ENCODE measurements at places on chromosomes 5 and 9.

DNA sequence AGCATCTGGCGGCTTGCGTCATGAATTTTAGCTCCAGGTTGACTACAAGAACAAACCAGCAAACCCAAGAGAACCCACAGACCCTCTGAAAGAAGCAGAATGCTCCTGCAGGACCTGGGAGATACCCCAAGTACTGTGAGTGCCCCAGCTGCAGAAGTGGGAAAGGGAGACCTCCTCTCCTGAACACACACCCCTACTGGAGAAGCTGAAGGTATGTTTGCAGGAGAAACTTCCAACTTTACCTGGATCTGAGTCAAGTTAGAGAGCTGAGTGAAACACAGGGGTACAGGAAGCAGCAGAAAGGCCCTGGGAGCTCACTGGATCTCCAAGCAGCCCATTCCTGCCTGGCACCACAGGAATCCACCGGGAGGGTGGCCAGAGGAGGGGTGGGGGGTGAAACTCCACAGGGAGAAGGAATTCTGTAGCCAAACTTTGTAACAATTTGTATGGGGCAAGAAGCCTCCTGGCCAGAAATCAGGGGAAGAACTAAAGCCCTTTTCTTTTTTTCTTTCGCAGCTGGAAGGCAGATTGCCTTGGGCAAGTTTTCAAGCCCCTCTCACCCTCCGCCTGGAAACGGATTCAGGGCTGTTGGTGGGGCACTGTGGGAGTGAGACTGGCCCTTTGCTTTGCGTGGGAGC, 576.2 kb downstream of the BNC2 start:
- DNase-seq = no peak

GRCh38 chr5:50647726-50648125, 18.7 kb upstream of the PARP8 start:
- DNase-seq = no peak

DNA sequence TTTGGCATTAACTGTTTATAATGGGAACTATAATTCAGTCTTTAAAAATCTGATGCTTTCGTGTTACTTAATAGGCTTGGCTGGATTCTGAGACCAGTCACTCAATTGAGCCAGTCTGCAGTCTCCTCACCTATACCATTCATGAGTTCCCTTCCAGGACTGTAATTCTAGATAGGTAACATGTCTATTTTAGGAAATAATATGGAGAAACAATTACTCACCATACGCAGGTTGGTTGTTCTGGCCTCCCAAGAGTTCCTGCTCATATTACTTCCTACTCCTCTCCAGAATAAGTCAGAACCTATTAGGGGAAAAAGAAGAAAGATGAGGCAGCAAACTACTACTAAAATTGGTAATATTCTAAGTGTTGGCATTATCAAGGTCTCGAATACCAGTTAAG, 4.5 kb upstream of the IARS1 start:
- DNase-seq = no peak

- DNase-seq = no peak
Observed at GRCh38 chr5:144335561-144335960, 164.9 kb downstream of the KCTD16 start.

- no peak for DNase-seq
Observed at GRCh38 chr5:168844016-168844921, 265.1 kb upstream of the PANK3 start.

DNA sequence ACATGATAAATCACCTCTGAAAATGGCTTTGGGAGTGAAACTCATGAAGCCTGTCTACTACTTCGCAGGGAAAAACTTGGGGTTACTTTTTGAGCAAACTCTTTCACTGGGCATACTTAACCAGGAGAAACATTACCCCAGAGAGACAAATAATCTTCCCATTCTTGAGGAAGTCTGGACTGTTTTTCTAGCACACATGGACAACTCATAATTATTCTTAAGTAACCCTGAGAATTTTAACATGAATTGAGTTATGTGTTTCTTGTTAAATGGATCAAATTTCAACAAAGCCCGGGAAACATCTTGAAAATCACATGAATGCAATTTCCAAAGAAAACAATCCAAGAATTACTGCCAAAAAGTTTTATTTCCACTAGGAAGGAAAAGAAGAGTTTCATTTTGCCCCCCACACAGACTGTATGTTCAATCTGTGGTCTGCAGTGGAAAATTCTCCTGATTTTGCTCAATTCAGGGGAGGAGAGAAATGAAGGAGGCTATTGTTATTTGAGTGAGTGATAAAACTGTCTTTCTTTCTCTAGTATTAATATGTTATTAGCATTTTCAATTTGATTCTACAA, 564.8 kb upstream of the CLINT1 start:
- no peak for DNase-seq

- DNase-seq = no peak
Observed at GRCh38 chr5:57581772-57582171, 99.2 kb upstream of the ACTBL2 start.

GRCh38 chr9:127858041-127858512, 3.6 kb upstream of the ENG start:
- no peak for DNase-seq

- no peak for DNase-seq
Observed at GRCh38 chr9:3508521-3509291, 17.1 kb downstream of the RFX3 start.

DNA sequence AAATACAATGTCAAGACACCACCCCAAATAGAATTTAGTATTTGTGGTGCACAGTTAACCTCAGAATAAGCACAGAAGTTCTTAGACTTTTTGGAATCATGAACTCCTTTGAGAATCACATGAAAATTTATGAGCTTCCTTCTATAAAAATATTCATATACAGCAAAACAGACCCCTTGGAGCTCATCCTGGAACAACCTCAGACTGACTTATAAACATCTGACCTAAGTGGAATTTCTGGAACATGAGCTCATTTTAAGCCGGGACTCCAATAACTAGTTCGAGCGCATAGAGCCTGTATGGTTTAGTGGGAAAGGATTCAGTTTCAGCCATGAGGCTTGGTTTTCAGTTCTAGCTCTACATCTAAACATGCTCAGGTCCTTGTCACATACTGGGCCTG, 192.3 kb downstream of the DEPDC1B start:
- no peak for DNase-seq

GRCh38 chr9:83196946-83197345, 134.0 kb upstream of the RASEF start:
- DNase-seq = no peak

DNA sequence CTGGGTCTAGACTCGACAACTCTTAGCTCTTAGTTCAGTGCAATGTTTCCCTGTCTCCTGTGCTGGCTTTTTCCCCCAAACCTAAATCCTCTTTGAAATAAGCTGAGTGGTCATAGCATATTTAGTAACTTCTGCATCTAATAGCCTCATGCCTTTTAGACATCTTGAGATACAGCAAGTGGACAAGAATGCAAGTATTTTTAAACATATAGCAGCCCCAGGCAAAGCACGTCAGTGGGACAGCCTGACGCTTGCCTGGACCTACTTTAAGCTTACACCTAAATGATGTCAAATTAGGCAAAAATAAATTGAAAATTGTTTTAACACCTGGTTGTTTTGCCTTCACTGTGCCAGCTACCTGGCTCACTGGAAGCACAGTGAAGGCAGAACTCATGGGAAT, 8.0 kb downstream of the C9 start:
- no peak for DNase-seq

DNA sequence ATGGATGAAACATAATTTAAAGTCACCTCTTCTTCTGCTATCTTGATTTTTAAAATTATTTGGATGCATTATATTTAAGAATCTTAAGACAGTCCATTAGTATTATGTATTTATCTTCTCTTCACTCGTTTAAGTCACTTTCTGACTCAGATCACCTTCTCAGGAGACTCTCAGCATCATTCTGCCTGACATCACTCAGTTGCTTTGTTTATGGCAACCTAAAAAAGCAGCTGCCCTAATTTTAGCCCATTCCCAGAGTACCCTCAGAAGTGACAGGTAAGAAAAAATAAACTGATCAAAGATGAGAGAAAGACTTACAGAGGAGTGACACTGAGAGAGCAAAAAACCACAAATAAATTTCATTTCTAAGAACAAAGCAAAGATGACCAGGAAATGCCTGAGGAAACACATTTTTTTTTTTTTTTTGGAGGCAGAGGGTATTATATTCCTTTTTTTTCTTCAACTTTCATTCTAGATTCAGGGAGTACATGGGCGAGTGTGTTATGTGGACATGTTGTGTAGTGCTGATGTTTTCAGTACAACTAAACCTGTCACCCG, 140.5 kb downstream of the MUSK start:
- DNase-seq = no peak

GRCh38 chr9:114335745-114336144, 6.1 kb downstream of the ORM2 start:
- DNase-seq = no peak

GRCh38 chr5:177185993-177186392, 52.4 kb downstream of the NSD1 start:
- DNase-seq = no peak

- DNase-seq = no peak
Observed at GRCh38 chr5:154238776-154239481, 48.4 kb downstream of the GALNT10 start.

Data from HFF-Myc (cell line).